ENCODE measurements at places on chromosomes 7 and 10. TPM values are rescaled to one million over a fixed set of nuclear protein-coding genes. Genes with fewer than 3 reads are reported as not detected.

DNA sequence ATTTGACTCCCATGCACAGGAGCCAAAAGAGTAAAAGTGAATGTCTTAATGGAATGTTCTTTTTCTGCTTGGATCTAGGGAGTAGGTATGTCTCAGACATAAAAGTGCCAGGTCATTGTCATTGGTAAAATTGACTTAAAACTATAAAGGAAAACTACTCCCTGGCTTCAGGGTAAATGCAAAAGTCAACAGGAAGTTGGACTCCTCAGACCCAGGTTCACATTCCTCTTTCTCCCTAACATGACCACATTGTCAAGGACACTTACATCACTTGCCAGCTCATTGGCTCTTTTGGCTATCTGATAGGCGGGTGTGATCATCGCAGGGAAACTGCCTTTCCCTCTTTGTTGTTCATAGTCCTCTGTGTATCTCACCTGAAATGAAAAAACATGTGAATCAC lies 13.7 kb downstream of the NRAP start:
- no peak for DNase-seq

DNA sequence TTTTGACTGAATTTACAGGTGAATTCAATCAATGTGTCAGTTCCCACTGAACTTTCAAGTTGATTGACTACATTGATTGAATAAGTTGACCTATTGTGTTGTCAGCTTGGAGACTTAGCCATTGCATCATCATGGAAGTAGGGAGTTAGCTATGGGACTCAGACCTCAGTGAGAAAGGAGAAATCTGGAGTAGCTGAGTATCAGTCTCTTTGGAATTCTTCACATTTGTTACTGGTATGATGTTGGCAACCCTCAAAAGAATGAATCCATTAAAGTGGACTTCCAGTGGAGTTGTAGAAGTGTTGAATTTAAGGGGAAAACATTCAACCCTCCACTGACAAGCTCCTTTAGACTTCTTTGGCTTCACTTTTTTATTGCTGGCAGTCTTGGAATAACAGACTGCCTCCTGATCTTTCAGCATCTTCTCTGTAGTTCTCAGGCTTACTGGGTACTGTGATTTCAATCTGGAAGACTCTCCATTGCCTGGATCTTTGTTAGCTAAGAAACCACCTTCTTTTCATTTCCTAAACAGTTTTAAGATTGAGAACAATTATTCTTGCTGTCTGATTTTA lies 160.3 kb upstream of the NRP1 start:
- DNase-seq = no peak

GRCh38 chr10:88623835-88624234 lies 37.3 kb downstream of the LIPJ start:
- no peak for DNase-seq

GRCh38 chr7:65804887-65805286 lies 68.0 kb upstream of the VKORC1L1 start:
- no peak for DNase-seq

Gene MOGAT3
- not detected for total RNA-seq

All from HCT116 (cell line).